ENCODE measurements at places on chromosomes 2 and 18.

DNA sequence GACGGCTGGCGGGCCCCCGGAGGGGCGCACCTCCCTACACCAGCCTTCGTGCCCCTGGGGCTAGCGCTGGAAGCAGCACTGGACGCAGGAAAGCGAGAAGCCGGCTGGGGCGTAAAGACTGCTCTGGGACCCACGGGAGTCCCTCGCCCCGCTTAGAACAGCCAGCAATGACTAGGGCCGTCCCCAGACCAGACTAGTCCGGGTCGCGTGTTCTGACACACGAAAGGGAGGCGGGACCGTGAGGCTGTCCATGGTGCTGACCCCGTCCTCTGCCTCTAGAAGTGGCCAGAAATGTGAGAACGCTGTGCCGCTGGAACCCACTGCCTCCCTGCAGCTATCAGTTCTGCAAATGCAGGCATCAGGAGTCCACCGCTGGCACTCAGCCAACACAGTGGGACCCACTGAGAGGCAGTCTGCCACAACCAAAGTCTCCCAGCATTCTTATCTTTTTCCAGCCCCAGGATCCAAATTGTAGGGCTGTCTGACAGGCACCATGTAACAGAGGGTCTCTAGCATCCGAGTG lies at the start of gene UCN:
Gene UCN (minus strand): TSS at position 87 of the 523 bp plus-strand sequence. CDS start 550 bp downstream, outside the sequence.
- DNase-seq = no peak

DNA sequence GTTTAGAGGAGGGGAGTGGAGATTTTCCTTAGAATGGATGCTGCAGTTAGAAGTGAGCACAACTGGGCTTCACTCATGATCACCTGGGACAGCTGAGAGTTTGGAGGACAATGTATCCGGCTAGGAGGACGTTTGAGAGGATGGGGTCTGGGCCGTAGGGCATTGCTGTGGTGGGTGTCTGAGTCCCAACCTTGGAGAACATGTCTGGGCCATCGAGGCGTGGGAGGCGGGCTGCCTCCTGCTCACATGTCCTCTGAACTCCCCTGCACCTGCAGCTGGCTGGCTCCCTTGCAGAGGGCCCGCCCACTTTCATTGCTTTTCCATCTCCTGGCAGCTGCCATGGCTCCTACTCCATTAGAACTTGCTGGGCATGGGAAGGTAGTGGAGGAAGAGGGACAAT lies 203.0 kb upstream of the PXDN start:
- DNase-seq = no peak

DNA sequence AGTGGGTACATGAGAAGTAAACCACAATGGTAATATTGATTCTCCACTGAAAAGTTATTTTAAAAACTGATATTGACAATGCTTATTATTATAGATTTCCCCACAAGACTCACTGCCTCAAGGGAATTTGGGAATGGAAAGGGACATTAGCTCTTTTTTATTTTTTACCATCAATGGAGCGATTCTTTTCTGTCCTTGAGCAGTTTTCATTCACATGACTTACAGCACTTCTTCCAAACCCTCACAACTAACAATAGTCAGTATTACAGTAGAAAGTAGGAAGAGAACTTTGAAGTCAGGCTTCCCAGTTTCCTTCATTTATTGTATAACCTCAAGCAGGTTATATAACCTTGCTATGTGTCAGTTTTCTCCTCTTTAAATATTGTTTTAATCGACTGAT lies 4.3 kb upstream of the UNC80 start:
- DNase-seq = no peak

GRCh38 chr2:75605770-75606529 lies 40.6 kb upstream of the MRPL19 start:
- DNase-seq = no peak

DNA sequence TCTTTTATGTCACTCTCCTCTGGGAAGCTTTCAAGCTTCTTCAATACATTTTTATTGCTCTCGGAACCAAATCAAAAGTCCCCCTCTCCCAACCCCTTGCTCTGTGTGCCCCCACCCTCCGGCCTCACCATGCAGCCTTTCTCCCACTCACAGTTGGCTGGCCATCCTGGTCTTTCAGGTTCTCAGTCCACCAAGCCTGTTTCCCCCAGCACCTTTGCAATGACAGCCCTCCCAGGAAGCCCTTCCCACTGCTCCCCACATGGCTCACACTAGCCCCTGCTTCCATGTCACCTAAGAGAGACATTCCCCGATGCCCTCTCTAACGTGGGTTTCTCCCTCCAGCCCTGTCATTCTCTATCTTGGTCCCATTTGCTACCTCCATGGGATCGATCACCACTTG lies 266.6 kb downstream of the SRBD1 start:
- DNase-seq = no peak

DNA sequence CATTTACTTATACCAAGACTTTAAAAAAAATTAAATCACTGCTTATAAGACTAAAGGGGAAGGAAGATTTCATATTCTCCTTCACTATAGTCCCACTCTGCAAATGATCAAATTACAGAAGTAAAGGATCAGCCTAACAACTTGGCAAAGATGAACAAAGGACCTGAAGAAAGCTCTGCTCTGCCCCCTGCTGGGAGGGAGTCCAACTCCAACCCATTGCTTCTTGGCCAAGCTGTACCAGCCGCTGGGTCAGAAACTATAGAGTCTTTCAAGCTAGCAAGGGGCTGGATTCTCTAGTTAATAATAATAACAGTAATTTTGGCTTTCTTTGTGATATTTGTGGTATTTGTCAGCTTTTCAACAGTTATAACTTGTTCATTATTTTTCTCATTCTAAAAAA lies 927.0 kb upstream of the CRIM1 start:
- DNase-seq = no peak

- DNase-seq = no peak
Observed at GRCh38 chr2:205477016-205477705, 205.1 kb upstream of the NRP2 start.

DNA sequence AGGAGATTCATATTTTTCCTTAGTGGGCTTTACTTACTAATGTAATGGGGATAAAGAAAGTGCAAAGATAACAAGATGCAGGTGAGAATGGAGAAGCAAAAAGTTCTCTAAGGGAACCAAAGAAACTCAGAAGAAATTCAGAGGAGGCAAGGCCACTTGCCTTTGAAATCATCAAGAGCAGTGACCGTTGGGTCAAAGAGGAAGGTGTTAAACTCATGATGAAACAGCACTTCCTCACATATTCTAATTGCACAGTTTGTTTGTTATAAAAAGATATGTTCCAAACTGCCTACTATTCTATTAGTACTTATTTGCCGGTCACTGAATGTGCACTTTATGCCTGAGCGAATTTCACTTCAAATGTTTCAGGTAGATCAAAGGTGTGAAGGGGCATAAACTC lies 975.1 kb downstream of the BCL11A start:
- no peak for DNase-seq

DNA sequence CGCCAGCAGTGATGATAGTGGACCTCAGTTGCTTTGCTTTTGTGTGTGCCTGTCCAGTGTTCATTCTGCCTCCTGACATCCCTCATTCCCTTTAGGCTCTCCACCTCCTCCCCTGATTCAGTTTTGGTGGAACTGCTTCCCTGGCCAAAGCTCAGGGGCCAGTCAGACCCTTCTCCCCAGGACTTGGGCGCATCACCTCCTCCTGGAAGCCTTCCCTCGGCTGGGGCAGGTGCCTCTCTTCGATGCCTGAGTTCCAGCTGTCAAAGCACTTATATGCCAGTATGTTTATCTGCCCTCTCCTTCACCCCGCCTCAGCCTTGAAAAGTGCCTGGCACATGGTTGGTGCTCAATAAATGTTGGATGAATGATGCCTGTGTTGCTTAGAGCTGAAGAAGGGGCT lies 11.5 kb downstream of the NMUR1 start:
- no peak for DNase-seq

GRCh38 chr18:13835202-13835601 lies 11.3 kb downstream of the MC5R start:
- DNase-seq = no peak

DNA sequence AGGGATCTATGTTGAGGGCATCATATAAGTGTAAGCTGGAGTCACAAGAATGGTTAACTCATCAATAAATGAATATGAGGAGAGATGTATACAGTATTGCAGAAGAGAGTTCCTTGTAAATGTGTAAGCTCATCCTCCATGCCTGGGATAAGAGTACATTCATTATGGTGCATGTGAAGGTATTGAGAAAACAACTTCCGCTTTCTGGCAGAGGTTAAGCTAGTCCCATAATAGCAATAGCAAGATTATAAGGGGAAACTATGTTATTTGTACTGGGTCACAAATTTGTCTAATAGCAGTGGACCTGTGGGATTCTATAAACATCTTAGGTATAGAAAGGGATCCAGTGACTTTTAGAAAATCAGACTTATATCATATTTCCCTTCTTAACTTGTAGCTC lies 44.1 kb downstream of the SCN2A start:
- no peak for DNase-seq

- DNase-seq = no peak
Observed at GRCh38 chr2:122105877-122106206, 350.4 kb downstream of the TSN start.

- DNase-seq = no peak
Observed at GRCh38 chr2:217288472-217289063, 428.7 kb upstream of the TNP1 start.

- peak; percentile 82 for DNase-seq
Observed at GRCh38 chr2:232838406-232838874, 31.6 kb upstream of the SNORC start.

DNA sequence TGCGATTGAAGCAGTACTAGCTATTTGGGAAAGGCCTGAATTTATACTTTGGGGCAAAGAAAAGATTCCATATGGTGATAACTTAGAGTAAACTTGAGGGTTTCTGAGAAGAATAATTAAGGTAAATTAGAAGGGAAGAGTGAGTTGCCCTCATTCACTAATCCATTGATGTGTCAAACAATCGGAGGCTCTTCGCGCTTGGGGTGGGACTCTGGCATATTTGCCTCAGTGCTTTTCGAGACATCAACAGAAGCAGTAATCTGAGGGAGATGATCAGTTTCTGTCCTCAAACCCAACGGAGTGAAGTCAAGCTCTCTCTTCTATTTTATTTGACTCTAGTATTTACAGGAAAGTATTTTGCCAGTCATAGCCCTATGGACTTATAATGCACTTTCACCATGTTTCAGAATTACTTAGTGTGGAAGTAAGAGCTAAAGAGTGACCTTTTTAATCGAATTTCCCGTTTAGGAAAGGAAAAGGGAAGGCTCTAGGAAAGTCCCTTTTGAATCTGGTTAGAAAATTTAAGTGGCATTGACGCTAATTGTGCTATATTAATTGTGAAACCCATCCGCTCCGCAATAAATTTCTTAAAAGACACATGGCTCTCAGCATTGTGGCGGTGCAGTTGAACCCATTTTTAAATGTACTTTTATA lies 1.3 kb downstream of the RAB10 start:
- peak; percentile 13 for DNase-seq

DNA sequence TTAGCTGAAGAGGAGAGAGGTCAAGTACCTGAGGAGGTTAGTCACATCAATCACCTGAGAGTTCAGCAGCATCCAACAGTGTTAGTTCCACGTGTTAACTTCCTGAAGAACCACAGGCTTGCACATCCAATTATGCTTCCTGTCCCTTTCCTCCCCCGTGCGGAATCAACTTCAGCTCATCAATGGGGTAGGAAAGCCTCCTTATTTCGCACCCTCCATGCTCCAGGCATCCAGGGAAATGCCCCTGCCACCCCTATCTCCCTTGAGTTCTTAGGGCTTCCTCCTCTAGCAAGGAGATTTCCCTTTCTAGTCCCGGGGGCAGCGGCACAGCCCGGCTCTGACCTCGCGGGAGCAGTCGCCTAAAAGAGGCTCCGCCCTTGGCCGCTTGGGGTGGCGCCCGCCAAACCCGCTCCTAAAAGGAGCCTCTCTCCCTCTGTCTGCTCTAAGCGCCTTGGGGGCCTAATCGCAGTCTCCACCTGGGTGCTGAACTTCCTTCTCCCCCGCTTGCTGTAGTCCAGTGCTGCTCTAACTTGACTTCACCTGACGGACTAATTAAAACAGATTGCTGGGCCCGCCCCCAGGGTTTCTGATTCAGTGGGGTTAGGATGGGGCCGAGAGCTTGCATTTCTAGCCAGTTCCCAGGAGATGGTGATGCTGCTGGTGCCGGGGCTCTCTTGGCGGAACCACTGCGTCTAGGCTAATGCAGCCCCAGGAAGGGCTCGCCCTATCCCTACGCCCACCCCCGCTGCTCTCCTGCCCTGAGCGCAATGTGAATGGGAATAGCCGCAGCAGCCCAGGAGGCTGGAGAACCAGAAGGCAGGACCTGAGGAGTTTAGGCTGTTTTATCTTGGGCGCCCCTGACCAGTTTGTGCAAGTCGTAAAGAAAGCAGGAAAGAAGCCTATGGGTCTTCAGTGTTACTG lies 3.4 kb upstream of the TET3 start:
- no peak for DNase-seq

GRCh38 chr2:7709907-7710306 lies 792.7 kb downstream of the RNF144A start:
- DNase-seq = no peak

DNA sequence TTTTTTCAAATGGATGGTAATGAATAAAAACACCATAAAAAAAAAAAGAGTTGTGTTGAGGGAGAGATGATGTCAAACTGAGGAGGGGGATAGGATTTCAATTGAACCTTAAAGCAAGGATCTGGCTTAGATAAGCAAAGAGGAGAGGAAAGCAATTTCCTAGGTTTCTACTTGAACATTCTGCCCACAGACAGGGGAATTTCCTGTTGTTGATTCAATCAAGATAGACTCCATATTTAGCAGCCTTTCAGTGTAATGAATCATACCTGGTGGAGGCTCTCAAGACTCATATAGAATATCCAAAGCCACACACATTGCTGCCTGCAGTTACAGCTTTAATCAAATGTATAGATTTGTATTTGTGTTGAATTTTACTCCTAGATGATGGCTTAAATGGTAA lies 294.4 kb upstream of the PIK3C3 start:
- DNase-seq = no peak

- no peak for DNase-seq
Observed at GRCh38 chr2:202299712-202300111, 34.1 kb downstream of the NOP58 start.

- no peak for DNase-seq
Observed at GRCh38 chr2:230868947-230869913, 4.5 kb downstream of the ITM2C start.

- no peak for DNase-seq
Observed at GRCh38 chr2:85813211-85813981, 59.6 kb downstream of the ATOH8 start.

GRCh38 chr2:8469709-8470493 lies 212.0 kb upstream of the ID2 start:
- no peak for DNase-seq

DNA sequence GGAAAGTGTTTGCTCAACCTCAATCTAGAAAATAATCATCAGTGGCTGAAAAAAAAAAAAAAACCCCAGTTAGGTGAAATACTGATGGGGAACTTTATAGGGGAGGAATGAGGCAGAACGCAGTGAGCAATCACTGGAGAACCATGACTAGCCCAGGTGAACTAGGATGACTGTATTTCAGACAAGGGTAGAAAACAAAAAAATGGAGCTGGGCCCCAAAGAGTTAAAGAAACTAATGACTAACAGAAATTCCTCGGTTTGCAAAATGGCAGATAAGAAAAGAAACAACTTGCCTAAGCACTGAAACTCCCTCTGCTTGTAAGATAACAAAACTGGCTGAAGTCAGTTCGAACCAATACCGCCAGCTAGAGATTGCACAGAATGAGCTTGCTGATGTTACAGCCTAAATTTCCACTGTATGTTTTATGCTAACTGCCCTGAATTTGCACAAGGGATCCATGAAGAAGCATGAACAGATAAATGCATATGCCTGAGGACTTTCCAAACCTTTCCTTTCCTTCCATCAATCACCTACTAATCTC lies 245.9 kb downstream of the METTL4 start:
- DNase-seq = no peak
